ENCODE measurements at places on chromosomes 13 and 19.

DNA sequence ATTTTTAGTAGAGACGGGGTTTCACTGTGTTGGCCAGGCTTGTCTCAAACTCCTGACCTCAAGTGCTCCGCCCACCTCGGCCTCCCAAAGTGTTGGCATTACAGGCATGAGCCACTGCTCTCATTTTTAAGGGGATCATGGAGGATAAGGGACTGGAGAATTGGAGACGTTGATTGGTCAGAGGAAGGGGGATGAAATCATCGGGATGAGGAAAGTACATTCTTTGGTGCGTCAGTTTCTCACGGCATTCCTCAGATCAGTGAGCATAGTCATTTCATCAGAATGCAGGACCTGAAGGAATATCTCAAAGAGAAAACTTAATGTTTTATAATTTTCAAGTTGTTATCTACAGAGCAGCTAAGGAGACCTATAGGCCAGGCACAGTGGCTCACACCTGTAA is 14.0 kb downstream of the ZNF114 start:
- DNase-seq, result peak; percentile 44

- peak; percentile 92 for DNase-seq
These were observed 4.5 kb downstream of the BCL3 start for GRCh38 chr19:44752816-44753625.

- DNase-seq, result peak; percentile 32
These were observed 62.7 kb downstream of the SLC7A1 start for GRCh38 chr13:29532821-29533220.

- no peak for DNase-seq
These were observed 63.9 kb upstream of the DOCK9 start for GRCh38 chr13:99041788-99042187.

DNA sequence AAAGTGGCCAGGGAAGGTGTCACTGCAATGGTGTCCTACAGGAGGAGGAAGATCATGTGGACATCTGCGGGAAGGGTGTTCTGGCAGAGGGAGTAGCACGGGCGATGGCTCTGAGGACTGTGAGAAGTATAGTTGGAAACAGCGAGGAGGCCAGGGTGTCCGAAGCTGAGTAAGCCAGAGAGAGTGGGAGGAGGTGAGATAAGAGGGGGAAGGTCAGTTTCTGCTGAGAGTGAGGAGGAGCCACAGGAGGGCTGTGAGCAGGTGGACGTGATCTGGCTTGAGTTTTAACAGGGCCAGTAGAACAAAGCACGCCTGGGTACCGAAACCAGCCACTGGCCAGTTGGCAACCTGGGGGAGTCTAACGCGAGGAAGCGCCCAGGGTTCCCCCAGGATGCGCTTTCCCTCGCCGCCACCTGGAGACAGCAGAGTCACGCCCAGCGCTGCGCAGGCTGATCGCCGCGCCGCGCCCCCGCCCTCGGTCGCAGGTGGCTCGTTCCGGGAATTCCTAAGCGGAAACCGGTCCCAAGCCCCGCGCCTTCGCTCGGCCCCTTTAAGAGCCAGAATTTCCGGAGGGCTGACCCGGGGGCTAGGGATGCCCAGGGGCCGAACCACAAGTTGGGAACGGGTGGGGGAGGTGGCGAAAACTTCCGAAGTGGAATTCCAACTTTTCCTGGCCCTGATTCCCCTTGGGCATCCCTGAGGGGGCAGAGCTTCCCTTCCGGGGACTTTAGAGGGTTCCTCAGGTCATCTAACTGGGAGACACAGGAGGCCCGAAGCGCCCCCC is 1.1 kb upstream of the LSR start:
- DNase-seq, result no peak

GRCh38 chr13:31755803-31756212 is 16.5 kb downstream of the RXFP2 start:
- DNase-seq, result peak; percentile 84

GRCh38 chr19:43759515-43759914 is 4.8 kb upstream of the SMG9 start:
- DNase-seq, result peak; percentile 93

GRCh38 chr13:106810069-106810468 is 242.1 kb upstream of the ARGLU1 start:
- no peak for DNase-seq

GRCh38 chr13:94968757-94969086 is 256.4 kb upstream of the SOX21 start:
- no peak for DNase-seq

- DNase-seq, result peak; percentile 83
These were observed 67.3 kb downstream of the DOCK9 start for GRCh38 chr13:98910501-98910951.

DNA sequence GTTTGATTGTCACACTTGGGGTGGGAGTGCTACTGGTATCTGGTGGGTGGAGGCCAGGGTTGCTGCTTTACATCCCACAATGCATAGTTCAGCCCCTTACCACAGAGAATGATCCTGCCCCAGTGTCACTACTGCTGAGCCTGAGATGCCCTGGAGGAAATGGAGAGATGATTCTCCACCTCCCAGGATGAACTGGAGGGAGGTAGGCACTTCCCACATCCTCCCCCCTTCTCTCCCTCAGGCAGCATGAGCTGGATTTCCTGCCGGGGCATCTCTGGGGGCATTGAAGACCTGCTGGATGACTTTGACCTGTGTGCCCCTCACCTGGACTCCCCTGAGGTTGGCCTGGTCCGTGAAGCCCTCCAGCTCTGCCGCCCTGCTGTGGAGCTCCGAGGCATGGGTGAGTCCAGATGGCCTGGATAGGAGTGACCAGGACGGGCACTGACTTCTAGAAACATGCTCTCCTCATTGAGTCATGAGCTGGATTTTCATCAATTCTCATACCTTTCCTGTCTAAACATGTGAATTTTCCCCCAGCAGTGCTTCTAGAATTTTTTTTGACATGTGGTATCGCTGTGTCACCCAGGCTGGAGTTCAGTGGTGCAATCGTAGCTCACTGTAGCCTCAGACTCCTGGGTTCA is 45.3 kb downstream of the NWD1 start:
- DNase-seq, result no peak

DNA sequence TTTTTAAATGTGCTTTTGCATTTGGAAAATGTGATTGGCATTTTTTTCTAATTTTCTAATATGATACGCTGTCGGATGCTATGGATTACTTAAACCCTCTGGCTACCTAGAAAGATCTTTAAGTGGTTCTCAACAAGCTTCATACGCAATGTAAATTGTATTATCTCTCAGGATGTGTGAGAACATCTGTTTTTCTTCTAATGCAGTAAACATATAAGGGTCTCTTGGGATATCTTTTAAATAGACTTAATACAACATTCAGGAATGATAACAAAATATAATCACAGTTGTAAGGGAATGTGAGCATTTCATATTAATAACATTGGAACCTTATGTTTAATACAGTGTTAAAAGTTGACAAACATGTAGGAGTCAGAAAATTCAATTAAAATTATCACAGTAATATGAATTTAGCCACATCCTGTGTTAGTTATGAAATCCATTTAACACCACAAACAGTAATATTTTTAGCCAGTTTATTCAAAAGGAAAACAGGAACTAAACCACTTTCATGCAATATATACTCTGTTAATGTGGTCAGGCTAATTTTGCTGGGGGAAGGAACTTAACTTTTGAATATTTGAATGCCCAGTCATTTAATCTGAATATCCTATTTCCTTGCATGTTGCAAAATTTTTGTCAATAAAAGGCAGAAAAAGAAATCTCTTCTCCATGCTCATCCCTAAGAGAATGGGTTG is 15.0 kb upstream of the ALOX5AP start:
- peak; percentile 36 for DNase-seq

DNA sequence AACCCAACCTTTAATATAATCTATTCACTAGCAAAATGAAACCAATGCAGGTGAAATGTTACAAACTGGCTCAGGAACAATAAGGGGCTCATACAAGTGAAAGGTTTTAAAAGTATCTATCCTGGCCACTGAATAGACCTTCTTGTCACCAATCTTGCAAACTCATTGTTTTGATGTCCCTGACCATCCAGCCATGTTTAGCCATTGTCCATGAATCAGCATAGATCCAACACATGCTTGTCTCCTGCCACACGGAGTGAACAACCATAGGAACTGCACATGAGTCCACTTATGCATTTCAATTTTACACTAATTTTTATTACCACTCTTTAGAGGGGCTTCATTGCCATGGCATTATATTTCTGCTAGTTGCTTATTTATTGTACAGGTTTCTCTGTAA is 331.4 kb downstream of the GPC5 start:
- no peak for DNase-seq

DNA sequence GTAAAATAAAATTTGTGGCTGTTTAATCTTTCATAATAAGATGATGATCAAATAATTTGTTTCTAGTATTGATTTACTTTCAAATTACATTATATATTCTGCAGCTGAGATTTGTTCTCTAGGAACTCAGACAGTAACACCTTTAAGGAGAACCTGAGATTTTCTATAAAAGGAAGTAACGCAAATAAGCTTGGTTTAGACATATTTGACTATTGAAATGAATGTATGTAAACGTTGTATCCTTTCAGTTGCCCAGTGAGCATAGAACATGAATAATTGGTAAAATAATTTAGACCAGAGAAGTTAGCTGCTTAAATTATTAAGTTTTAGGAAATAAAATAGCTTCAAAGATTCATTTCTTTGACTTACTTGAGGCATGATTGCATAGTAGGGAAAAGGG is 3.1 kb downstream of the CDK8 start:
- no peak for DNase-seq

DNA sequence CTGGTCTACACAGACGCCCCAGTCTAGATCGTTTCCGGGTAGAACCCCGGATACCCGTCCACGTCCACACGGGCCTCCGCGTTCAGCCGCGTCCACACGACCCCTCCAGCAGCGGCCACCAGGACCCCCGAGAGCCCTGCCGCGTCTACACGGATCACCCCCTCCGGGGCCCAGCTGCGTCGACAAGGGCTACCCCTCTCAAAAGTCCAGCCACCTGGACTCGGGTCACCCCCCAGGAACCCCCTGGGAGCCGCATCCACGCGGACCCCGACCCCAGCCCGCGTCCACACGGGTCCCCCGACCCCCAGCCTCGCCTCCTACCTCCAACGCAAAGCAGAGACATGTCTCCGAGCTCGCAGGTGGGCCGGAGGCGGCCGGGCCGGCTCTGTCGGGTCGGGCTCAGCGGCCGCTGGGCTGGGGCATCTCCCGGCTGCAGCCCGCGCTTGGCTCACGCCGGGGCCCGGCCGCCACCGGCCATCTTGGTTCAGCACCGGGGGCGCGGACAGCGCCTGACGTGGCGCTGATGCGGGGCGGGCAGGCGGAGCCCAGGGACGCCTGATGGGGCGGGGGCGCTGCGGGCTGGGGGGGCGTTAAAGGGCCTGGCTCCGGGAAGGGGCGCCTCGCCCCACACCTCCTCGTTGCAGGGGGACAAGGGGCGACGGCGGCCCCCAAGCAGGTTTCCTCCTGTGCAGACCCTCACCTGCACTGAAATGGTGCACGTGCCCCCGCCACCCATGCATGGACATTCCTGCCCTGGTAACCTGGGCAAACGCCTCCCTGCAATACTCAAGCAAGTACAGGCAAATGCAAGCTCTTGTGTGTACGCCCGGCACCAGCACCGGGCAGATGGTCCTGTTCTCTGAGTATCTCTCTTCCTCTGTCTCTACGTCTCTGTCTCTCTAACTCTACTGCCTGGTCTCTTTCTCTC is at the start of gene UNC13A:
Gene UNC13A (minus strand): TSS at position 498 of the 928 bp plus-strand sequence. CDS start 155 bp downstream, at position 343.
- peak; percentile 58 for DNase-seq

GRCh38 chr19:18390065-18390907 is 4.3 kb downstream of the GDF15 start:
- DNase-seq, result no peak

DNA sequence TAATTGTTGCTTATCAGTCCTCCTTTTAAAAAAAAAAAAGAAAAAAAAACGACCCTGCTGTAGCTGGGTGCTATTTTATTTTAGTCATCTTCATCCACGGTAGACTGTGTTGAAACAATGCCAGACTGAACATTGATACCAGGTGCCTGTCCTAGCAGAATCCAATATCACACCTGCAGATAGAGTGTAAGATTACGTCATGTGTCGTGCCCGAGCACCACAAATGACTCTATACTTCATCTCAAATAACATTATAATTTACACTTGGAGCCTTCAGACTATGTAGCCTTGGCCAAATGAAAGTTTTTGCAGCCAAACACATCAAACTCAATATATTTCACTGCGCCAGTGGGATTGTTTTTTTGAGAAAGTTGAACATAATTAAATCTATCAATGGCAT is 410.6 kb downstream of the FGF9 start:
- DNase-seq, result no peak

GRCh38 chr19:5094768-5095567 is 126.1 kb downstream of the KDM4B start:
- DNase-seq, result no peak

DNA sequence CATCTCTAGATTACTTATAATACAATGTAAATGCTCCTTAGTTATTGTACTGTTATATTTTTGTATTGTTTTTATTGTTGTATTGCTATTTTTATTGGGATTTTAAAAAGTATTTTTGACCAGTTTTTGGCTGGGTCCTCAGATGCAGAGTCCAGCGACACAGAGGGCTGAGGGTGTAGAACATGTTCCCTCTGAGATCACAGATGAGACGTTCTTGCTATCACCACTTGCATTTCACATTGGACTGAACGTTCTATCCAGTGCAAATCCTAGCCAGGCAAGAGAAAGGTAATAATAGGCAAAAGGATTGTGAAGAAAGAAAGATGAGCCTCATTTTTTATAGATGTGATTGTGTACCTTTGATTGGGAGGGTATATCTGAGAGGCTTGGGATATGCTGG is 15.0 kb downstream of the ZSCAN5A start:
- no peak for DNase-seq

GRCh38 chr13:65508745-65509144 is 1721.4 kb downstream of the PCDH9 start:
- DNase-seq, result no peak

DNA sequence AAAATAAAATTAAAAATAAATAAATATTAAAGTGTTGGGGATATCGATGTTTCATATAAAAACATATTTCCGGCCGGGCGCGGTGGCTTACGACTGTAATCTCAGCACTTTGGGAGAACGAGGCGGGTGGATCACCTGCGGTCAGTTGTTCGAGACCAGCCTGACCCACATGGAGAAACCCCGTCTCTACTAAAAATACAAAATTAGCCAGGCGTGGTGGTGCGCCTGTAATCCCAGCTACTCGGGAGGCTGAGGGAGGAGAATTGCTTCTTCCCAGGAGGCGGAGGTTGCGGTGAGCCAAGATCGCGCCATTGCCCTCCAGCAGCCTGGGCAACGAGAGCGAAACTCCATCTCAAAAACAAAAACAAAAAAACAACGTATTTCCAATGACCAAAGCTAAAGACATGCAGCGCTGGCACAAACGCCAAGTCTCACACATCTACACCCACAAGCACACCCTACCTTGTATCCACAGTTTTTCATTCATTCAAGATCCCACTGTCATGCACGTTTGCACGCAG is 907 bp downstream of the ZNF569 start:
- no peak for DNase-seq

- DNase-seq, result no peak
These were observed 19.0 kb upstream of the C1QTNF9 start for GRCh38 chr13:24290280-24290932.

Data from GM23248 (cell line).